CD4-positive, CD25-positive, alpha-beta regulatory T cell (primary cell): ENCODE measurements at places on chromosomes 7 and 10. TPM values are rescaled to one million over a fixed set of nuclear protein-coding genes. Genes with fewer than 3 reads are reported as not detected.

- H3K36me3 ChIP-seq: no peaks in the 10 kb centered on the region
- H3K27me3 ChIP-seq: no peaks in the 10 kb centered on the region
- H3K4me3 ChIP-seq: no peak within 1 kb of the TSS
- no peak within 1 kb of the TSS for H3K27ac ChIP-seq
- H3K4me1 ChIP-seq: no peaks in the 10 kb centered on the region
- DNase-seq: no peak
Measured at GRCh38 chr7:102912742-102913141, at the start of gene LRRC17. TSS of gene LRRC17 (plus strand) at chr7:102913000. CDS start at chr7:102933914, 20,914 bp downstream.

DNA sequence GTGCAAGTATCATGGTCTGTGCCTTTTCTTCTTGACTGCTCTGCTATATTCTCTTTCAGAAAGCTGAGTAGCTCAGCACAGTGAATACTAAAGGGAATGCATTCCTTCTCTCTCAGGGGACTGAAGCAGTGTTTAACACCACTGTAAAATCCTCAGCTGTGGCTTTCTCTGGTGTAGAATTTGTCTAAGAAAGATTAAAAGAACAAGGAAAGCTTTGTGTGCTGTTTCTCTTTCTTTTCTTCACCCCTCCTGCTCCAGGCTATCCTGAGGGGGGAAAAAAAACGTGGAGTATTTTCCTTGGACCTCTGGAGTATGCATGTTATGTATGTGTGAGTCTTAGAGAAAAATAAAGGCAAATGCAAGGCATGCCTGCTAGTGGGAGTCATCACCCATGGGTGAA, 383.9 kb downstream of the AUTS2 start:
- DNase-seq: no peak
- H3K4me1 ChIP-seq: no peaks in the 10 kb centered on the region
- H3K27me3 ChIP-seq: no peaks in the 10 kb centered on the region
- H3K36me3 ChIP-seq: no peaks in the 10 kb centered on the region
- H3K27ac ChIP-seq: no peak overlapping the region

GRCh38 chr10:132671228-132672154, 114.5 kb downstream of the NKX6-2 start:
- no peaks in the 10 kb centered on the region for H3K27me3 ChIP-seq
- no peak overlapping the region for H3K27ac ChIP-seq
- H3K4me1 ChIP-seq: no peaks in the 10 kb centered on the region

Gene TOMM7
- 414 TPM for total RNA-seq

- no peak for DNase-seq
- H3K27me3 ChIP-seq: no peaks in the 10 kb centered on the region
- H3K4me3 ChIP-seq: no peak overlapping the region
- H3K27ac ChIP-seq: no peak overlapping the region
- H3K36me3 ChIP-seq: no peaks in the 10 kb centered on the region
Measured at GRCh38 chr10:44589944-44590449, 205.1 kb upstream of the CXCL12 start.

Gene HOXA1
- 1.4 TPM for total RNA-seq

DNA sequence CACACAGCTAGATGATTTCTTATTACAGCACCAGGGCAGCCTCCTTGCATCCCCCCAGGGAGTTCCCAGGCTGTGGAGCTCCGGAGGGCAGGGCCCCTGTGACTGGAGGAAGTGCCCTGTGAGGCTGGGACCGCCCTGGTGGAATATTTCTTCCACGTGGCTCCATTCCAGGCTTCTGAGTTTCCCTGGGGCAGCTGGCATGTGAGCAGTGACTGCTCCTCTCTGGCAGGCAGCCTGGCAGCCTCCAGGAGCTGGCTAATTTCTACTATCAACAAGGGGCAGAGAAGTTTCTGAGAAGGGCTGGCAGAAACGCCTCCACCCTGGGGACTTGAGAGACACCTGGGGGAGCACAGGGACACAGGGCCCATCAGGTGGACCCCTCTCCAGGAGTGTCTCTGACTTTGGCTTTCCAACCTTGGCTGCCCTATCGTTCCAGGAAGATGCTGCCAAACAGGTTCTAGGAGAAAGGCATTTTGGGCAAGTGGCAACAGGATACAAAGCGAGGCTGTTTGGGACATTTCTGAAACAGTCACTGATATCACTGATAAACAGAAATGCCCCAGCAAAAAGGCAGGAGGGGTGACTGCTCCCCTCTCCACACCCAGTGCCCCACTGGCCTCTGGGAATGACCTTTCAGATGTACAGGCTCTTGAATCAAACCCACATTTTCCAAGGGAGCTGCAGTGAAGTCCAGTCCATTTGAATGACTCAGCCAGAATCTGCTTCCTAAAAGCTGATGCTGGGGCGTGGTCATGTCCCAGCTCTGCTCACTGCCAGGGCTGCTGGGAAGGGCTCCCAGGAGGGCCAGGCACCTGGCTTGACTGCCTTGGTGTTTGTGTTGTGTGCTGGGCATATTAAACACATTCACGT, 16.1 kb downstream of the MYOF start:
- H3K27ac ChIP-seq: no peak overlapping the region
- no peak overlapping the region for H3K4me3 ChIP-seq
- H3K27me3 ChIP-seq: no peaks in the 10 kb centered on the region
- H3K4me1 ChIP-seq: peaks cover 8% of the 10 kb centered on the region
- no peaks in the 10 kb centered on the region for H3K36me3 ChIP-seq

Gene WEE2
- not detected for total RNA-seq
